ENCODE measurements at places on chromosomes 2 and 18. TPM values are rescaled to one million over a fixed set of nuclear protein-coding genes. Genes with fewer than 3 reads are reported as not detected.

DNA sequence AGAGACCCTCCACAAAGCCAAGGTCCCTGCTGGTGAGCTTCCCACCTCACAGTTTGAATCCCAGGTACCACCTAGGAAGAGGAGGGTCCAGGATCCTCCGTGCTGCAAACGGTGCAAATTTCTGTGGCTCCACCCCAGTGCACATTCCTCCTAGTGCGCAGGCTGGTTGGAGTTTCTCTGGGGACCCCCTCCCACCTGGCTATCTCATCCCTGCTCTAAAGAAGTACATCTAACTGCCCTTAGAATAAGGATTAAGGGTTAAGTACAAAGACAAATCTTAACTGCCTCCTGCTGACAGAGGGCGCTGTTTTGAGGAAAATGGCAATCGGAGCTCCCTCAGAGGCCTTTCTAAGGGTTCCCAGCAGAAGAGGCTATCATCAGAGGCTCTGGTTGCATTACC, 109.6 kb upstream of the FSIP2 start:
- no peak for DNase-seq

GRCh38 chr2:50987616-50988313, 44.2 kb downstream of the NRXN1 start:
- DNase-seq: no peak

The ALK gene
- total RNA-seq: 0.19 TPM

The DSC3 gene
- 210 TPM for total RNA-seq

DNA sequence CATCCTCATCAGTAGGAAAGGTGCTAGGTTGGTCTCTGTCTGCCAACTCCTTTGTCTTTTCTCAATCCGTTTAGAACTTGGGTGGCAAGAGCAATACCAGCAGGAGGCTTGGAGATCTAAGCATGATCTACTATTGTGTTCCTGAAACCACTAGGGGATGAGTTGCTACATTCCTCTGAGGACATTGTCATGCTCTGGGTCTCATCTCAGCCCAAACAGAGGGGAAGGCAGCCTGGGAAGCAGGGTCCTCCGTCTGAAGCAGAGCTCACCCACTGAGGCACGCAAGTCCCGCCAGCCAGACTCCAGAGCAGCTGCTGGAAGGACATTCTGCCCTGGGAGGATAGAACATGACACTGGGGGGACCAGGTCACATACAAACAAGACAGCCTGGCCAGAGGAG, 162.9 kb downstream of the MTCL1 start:
- DNase-seq: no peak

DNA sequence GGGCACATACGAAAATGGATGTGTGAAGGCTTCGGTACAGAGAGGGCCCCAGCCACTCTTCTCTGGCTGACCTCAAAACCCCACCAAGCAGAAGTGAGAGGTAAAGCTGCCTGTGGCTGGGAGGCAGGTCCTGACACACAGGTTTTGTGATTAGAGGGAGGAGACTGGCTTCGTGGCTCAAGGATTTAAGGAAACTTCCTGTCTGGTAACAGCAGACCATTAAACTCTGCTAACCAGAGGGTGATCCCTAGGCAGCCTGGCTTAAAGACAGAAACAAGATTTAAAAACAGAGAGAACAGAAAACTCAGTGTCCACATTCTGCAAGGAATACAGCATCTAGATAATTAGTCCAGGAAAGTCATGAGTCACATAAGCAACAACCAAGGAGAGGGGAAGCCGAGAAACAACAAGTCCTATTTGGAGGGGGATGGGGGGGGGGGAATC, 101.9 kb downstream of the NFATC1 start:
- DNase-seq: no peak

- no peak for DNase-seq
These were observed 89.7 kb downstream of the NPAS2 start for GRCh38 chr2:100909534-100910081.

DNA sequence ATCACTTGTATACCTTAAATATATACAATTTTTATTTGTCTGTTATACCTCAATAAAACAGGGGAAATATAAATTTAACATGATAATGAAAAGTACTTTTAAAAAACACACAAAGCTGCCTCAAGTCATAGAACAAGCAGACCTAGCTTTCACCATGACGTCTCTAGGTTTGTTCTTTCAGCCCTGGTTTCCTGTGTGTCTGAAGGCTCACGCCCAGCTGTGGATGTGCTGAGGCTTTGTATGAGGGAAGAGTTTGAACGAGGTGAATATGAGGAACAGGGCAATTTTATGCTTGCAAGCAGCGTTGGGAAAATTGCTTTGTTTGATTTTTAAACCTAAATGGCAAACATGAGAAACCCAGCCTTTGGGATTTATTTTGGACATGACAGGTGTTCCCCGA, 15.3 kb downstream of the SH3RF3 start:
- no peak for DNase-seq

The QPCT gene
- 13.7 TPM for total RNA-seq

GRCh38 chr2:223856584-223856983, 19.2 kb upstream of the AP1S3 start:
- DNase-seq: no peak

- no peak for DNase-seq
These were observed 125.2 kb upstream of the COPS8 start for GRCh38 chr2:236960531-236960930.

DNA sequence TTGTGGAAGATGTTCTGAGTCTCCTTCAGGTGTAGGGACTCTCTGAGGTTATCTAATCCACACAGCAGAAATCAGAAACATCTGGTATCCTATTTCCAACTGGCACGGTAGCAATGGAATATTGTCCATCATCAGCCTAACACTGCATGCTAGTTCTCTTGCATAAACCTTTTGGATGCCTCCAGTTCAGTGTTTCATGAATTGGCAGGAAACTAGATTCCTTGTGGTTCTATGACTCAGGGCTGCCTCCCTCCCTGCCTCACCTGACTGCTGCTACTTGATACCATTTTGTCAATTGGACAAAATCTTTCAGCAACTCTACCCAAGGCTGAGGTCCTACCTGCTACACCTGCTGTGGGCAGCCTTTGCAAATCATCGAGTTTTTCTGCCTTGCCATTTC, 130.9 kb downstream of the TPGS2 start:
- DNase-seq: no peak

- no peak for DNase-seq
These were observed 24.1 kb upstream of the NMUR1 start for GRCh38 chr2:231554327-231554726.

- no peak for DNase-seq
These were observed 221.9 kb upstream of the SETBP1 start for GRCh38 chr18:44458777-44459176.

- no peak for DNase-seq
These were observed 105.9 kb upstream of the ID2 start for GRCh38 chr2:8575834-8576423.

DNA sequence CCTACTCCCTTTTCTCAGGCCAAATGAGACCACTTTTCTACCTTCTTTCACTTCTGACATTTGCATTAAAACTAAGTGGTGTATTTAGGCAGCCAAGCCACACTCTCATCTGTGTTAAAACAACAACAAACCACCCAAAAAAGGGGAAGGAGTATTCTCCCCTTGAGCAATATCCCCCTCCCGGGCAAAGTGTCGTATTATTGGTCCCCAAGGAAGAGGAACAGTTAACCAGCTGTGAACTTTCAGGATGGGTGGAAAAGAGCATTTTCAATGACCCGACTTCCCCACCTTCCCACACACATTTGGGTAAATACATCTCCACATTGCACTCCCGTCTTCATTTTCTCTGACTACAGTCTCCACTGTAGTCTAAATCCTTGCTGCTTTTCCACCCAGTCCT, 44.3 kb downstream of the FEZ2 start:
- DNase-seq: no peak

DNA sequence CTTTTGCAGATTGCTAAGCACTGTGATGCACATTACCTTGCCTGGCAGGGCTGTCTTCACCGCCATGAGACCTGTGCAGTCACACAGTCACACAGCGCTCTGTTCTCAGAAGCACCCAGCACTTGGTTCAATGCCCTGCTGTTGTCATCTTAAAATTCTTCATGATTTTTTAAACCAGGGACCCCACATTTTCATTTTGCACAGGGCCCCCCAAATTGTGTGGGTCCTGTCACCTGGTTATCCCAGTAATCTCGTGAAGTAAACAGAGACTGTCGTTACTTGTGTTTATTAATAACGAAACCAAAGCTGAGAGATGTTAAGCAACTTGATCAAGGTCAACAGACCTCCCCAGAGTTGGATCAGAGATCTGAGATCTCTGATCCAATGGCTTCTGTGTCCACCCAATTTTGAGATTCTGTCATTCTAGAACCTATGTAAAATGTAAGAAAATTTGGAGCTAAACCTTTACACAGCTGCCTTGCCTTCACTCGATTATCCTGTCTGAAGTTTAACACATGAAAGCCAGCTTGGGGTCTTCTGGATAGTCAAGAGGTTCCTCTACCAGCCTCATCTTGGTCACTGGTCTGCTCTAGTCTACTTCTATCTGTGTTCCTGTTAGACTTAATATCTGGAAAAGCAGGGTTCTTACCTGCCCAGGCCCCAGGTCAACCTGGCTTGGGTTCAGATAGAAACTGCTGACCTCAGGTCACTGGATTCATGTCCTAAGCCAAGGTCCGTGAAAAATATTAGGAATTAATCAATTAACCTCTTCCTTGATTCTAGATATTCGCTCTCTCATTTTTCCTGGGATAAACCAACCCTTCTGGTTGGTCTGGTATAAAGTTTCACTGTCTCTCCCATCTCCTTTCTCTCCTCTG, 13.7 kb upstream of the TTC39C start:
- no peak for DNase-seq

The GCG gene
- total RNA-seq: not detected

DNA sequence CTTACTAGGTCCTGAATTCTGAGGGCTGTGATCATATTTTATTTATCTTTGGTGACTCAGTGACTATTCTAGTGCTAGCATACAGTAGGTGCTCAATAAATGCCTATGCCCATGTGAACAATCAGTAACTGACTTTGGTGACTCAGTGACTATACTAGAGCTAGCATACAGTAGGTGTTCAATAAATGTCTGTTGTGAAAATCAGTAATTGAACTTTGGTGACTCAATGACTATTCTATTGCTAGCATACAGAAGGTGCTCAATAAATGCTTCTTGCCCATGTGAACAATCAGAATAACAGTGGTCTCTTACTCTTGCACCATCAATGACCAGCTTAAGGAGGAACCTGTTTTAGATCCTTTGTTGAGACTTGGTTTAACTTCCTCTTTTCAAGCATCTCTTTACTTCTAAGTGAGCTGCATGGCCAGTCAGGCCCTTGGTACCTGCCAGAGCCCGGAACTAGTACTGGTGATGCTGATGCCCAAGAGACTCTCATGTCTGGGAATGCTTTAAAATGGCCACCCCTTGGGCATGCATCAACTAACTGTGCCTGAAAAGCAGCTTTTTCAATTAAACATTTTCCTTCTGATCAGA, 214.9 kb upstream of the SPRED2 start:
- DNase-seq: no peak

GRCh38 chr2:174682578-174683391, 81.5 kb downstream of the CHRNA1 start:
- no peak for DNase-seq

DNA sequence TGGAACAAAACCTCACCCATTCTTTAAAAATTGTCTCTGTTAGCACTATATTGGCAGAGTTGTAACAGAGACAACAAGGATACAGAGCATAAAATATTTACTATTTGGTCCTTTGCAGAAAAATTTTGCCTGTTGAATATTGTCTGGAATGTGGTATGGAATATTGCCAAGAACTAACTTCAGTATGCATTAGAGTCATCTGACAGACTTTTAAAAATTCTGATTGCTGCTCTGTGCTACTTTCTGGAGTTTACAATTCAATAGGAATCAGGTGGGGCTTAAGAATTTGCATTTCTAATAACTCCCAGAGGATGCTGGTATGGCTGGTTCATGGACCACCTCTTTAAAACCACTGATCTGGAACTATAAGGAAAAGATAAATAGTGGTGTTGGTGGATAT, 32.8 kb upstream of the NYAP2 start:
- DNase-seq: no peak

- DNase-seq: no peak
These were observed 86.3 kb upstream of the KCTD1 start for GRCh38 chr18:26634631-26635030.

GRCh38 chr2:46923041-46923528, 7.5 kb upstream of the MCFD2 start:
- no peak for DNase-seq

- DNase-seq: no peak
These were observed 97.3 kb downstream of the CD8B2 start for GRCh38 chr2:106584304-106584954.

- DNase-seq: no peak
These were observed 54.4 kb downstream of the SMAD7 start for GRCh38 chr18:48896326-48896874.

GRCh38 chr2:39443009-39443408, 5.9 kb upstream of the MAP4K3 start:
- no peak for DNase-seq

- DNase-seq: no peak
These were observed 164.4 kb downstream of the BABAM2 start for GRCh38 chr2:28054916-28055315.

DNA sequence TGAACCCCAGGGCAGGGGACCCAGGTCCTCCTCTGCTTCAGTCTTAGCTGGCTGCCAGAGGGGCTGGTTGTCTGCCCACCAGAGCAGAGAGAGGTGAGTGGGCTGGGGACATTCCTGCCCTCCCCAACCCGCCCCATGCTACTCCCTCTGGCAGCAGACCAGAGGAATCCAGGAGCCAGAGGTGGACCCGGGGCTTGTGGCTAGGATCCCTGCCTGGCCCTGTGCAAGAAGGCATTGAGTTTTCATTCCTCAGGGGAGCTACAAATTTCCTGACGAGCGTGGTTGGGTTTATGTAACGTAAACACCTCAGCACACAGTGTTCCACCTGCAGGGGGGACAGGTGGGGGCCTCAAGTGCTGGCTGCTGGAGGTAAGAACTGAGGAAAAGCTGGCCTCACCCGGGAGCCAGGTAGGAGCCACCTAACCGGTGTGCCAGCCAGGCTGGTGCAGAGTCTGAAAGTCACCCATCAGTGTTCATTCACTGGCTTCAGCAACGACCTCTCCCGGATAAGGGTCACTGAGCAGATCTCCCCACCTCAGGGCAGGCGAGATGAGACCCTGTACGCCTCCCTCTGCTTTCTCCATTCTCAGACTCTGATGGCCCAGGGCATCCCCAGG, 246.8 kb downstream of the DYSF start:
- no peak for DNase-seq

The UGT1A8 gene
- 0.35 TPM for total RNA-seq

DNA sequence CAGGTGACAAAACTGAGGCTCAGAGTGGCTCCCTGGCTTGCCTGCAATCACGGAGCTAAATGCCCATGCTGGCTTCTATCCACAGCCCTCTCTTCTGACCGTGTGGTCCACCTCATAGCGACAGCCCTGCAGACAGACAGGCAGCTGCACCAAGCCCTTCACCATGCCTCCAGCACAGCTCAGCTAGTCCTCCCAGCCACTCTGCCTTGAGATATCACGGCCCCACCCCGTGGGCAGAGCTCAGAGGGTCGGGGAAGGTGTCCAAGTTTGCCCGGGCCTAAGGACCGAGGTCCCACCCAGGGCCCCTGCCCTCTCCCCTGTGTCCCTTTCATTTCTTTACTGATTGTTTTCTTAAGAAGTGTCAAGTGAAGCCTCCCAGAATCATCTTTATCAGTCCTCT, 128.2 kb upstream of the GLI2 start:
- DNase-seq: no peak

- no peak for DNase-seq
These were observed 408.2 kb upstream of the HNRNPA3 start for GRCh38 chr2:176804392-176804791.

GRCh38 chr2:204775766-204776165, 230.5 kb downstream of the PARD3B start:
- DNase-seq: no peak

The CFAP65 gene
- total RNA-seq: not detected

The PARD3B gene
- 15.8 TPM for total RNA-seq

The PUS10 gene
- 9.1 TPM for total RNA-seq

The FAM161A gene
- total RNA-seq: 2.7 TPM
